BJ (cell line): ENCODE measurements at places on chromosomes 6 and 20. TPM values are rescaled to one million over a fixed set of nuclear protein-coding genes. Genes with fewer than 3 reads are reported as not detected.

GRCh38 chr20:10093087-10093591, 58.4 kb downstream of the ANKEF1 start:
- peak; percentile 62 for DNase-seq

DNA sequence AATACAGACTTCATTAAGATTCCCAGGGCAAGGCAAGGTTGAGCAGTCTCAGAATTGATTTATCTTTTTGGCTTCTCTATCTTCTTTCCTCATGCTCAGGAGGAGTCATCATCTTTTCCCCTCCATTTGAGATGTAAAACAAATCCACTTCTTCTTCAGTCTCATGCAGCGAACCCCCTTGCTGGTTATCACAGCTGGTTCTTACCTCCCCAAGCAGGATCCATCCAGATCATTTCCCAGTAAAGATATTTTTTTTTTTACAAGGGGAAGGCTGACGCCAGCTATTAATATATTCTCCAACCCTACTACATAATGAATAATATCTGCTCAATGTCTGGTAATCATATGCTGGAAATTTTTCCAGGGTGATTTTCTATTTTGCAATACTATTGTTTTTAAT, 508.9 kb upstream of the NOX3 start:
- DNase-seq = no peak

The SH3BGRL2 gene
- polyA plus RNA-seq = 0.37 and 0.66 TPM in 2 replicates

The GPR63 gene
- polyA plus RNA-seq = 0.38 and 0.61 TPM in 2 replicates

The KAT14 gene
- 9.8 and 12.3 TPM in 2 replicates for polyA plus RNA-seq

The VWA7 gene
- polyA plus RNA-seq = 0.16 and 0.29 TPM in 2 replicates

The CLPSL1 gene
- not detected in 2 replicates for polyA plus RNA-seq

DNA sequence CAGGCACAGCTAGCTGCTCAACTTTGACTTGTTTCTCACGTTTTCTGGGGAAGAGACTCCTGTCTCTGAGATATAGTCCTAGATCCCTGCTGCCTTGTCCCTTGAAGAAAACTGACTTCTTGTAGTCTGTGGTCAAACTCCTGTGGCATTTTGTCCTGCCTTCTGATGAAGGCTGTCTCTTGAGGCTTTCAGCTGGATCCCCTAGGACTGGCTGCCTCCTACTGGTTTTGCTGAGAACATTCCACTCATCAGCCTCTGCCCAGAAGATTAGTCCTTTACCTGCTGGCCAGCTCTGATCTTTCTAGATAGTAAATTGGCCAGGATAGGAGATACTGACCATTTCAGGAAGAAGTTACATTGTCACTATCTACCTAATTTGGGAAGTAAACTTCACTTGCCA, 71.9 kb upstream of the CNR1 start:
- DNase-seq = no peak

DNA sequence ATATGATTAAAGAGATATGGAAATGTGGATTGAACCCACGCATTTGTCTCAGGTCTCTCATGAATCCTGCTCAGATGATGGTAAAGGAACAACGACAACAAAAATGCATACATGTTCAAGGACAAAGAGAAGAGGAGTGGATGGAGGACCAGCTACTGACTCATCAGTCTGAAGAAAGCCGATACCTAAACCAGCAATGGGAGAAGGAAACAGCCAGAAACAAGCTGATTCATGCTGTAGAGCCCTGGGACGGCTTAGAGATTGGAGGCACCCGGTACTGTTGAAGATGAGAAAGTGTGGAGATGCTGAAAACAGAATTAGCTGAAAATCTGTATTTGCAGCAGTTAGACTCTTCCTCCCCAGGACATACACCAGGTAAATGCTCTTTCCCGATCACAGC, 14.4 kb upstream of the RIPPLY2 start:
- DNase-seq = no peak

GRCh38 chr6:125922322-125922860, 34.2 kb upstream of the HINT3 start:
- DNase-seq = no peak

GRCh38 chr6:97462938-97463598, 180.1 kb upstream of the MMS22L start:
- DNase-seq = no peak

GRCh38 chr6:101545191-101545590, 151.7 kb downstream of the GRIK2 start:
- DNase-seq = peak; percentile 32
